ENCODE measurements at places on chromosomes 7 and 10. TPM values are rescaled to one million over a fixed set of nuclear protein-coding genes. Genes with fewer than 3 reads are reported as not detected.

FOXI2 gene
- not detected for total RNA-seq

PNLIPRP1 gene
- not detected for total RNA-seq

GHRHR gene
- total RNA-seq, result not detected

ADAM12 gene
- total RNA-seq, result 1.3 TPM

ABCB1 gene
- total RNA-seq, result 8.9 TPM

Data from activated CD8-positive, alpha-beta T cell treated with anti-CD3 and anti-CD28 coated beads for 36 hours (primary cell).